C1 segment of cervical spinal cord (tissue), 14 donors: ENCODE measurements at places on chromosomes 12 and 14.

DNA sequence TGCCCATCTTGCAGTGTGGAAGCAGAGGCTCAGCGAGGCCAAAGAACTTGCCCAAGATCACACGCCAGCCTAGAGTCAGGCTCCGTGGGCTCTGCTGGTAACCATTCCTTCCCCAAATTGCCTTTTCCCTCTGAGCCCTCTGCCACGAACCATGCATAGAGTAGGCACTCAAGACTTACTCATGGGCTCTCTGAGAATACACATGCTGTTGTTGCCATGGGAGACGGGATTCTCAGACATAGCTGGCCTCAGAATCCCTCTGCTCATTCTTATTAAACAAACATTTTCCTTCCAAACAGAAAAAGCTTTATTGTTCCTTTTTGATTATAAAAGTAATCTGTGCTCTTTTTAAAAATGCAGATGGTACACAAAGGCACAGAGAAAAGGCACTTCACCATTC lies 52.5 kb upstream of the WSCD2 start:
- no peak for DNase-seq

DNA sequence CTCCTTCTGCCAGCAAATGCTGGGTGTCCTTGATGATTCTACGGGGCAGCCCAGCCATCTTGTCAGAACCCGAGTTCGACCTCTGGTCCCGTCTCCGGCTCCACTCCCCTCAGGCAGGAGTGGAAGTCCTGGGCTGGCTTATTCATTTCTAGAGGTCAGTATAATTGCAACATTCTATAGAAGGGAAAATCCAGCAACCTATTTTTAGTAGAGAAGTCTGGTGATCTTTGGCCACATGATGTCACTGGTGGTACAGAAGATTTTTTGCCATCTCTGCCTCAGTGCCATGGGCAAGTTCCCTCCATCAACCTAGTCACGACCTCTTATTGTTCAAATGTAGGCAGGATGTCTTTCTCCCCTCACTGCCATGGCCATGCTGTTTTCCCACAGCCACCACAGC lies 22.4 kb downstream of the OR10G2 start:
- no peak for DNase-seq

- DNase-seq = no peak
These were observed 3.3 kb upstream of the MYF5 start for GRCh38 chr12:80713419-80713818.

GRCh38 chr14:35931346-35931745 lies 105.2 kb downstream of the BRMS1L start:
- DNase-seq = no peak

DNA sequence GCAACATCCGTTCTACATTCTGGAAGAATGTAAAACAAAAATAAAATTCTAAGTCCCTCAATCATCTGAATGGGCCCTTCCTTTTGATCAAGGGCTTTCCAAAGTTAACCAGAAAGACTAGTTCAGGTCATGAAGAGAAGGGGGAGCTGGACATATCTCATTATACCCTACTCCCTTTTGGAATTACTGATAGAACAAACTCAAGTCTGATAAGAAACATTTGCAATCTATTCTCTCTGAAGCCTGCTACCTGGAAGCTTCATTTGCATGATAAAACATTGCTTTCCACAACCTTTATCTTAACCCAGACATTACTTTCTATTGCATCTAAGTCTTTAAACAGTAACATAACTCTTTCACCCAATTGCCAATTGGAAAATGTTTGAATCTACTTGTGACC lies 8.3 kb upstream of the ACSM4 start:
- DNase-seq = no peak

DNA sequence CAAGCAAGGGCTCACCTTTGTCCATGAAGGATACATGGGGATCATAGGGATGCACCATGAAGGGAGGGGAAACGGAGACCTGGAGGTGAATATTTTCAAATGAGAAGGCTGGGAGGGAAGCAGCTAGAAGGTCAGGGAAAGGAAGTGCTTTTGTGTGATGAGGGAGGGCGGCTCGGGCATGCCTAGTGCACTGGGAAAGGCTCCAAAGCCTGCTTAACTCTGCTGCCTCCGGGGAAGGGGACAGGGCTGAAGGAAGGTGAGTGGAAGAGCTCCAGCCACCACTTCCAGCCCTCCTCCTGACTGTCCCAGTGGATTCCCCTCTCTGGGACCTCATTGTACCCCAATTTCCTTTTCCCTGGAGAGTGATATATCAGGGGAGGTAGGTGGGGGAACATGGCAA lies 149.4 kb upstream of the PRMT8 start:
- DNase-seq = no peak

DNA sequence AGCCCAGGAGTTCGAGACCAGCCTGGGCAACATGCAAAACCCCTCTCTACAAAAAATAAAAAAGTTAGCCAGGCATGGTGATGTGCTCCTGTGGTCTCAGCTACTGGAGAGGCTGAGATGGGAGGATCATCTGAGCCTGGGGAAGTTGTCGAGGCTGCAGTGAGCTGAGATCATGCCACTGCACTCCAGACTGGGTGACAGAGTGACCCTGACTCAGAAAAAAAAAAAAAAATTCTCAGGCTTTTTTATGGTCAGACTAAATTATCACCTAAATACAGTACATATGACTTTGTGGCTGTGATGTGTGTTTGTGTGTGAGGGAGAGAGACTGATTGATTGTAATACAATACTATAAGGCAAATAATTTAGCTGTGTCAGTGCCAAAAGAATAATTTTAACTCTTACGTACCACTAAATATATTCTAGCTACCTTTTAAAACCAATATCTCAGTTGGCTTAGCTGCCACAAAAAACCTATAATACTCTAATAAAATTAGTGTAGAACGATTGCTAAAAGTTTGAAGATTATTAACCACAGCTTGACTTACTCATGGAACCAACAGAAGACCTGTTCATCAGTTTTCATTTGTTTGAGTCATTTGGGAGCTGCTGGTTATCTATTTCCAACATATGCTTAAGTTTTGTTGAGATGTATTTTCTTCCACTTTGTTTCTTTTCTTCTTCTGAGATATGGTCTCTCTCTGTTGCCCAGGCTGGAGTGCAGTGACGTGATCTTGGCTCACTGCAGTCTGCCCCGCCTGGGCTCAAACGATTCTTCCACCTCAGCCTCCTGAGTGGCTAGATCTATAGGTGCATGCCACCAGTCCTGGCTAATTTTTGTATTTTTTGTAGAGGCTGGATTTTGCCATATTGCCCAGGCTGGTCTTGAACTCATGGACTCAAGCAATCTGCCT lies 58.0 kb downstream of the DIP2B start:
- no peak for DNase-seq

GRCh38 chr12:50425589-50426258 lies 25.0 kb downstream of the LARP4 start:
- DNase-seq = no peak

- DNase-seq = no peak
These were observed 31.3 kb upstream of the SSPN start for GRCh38 chr12:26164118-26164517.

DNA sequence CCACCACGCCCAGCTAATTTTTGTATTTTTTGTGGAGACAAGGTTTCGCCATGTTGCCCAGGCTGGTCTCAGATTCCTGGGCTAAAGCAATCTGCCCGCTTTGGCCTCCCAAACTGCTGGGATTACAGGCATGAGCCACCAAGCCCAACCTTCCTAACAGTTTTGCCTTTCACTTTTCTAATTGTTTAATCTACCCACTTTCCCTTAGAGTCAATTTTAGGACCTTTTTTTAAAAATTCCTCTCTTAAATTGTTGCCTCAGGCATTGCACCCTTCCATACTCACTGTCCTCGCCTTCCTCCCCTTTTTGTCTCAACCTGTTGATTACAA lies 11.5 kb downstream of the ZFHX2 start:
- DNase-seq = no peak

DNA sequence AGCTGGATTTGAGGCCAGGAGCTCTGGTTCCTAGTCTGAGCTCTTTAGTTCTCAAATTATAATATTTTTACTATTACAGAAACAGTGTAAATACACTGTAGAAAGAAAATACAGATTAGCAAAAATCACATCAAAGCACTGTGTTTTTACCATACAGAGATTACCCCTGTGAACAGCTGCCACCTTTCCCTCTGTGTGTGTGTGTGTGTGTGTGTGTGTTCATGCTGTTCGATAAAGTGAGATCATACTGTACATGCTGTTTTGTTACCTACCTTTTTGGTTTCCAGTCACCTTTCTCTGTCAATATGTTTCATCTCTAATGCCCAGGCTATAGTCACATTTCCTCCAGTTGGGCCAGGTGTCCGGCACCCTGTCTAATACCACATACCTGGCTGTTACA lies 26.9 kb downstream of the MVK start:
- DNase-seq = no peak

GRCh38 chr14:89252887-89253532 lies 164.0 kb downstream of the FOXN3 start:
- DNase-seq = no peak

GRCh38 chr12:64611341-64612284 lies 1.3 kb downstream of the RASSF3 start:
- DNase-seq = no peak

GRCh38 chr12:121791671-121792551 lies 1.6 kb downstream of the RHOF start:
- no peak for DNase-seq

DNA sequence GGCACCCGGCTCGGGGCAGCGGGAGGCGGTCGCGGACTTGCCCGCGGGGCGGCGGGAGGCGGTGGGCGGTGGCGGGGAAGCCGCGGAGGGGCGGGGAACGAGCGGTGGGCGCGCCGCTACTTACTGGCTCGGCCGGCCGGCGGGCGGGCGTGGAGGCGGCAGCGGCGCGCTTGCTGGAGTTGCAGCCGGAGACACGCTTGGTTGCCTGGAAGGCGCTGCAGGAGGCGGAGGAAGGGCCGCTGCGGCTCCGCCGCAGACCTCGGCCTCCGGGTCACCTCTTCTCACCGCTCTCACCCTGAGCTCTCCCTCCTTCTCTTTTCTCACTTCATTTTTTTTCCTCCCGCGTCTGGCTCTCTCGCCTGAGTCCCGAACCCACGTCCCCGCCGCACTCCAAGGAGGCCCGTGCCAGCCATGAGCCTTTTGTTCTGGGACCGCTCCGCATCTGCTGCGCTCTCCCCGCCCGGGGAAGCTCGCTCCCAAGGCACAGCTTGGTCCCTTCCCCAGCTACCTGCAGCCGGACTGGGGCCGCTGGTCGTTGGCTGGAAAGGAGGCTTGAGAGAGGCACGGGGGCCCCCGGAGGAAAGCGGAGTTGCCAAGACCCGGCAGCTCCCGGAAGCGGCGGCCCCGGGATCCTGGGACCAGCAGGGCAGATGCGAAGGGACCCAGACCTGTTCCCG lies 592 bp upstream of the KCNK10 start:
- DNase-seq = no peak

DNA sequence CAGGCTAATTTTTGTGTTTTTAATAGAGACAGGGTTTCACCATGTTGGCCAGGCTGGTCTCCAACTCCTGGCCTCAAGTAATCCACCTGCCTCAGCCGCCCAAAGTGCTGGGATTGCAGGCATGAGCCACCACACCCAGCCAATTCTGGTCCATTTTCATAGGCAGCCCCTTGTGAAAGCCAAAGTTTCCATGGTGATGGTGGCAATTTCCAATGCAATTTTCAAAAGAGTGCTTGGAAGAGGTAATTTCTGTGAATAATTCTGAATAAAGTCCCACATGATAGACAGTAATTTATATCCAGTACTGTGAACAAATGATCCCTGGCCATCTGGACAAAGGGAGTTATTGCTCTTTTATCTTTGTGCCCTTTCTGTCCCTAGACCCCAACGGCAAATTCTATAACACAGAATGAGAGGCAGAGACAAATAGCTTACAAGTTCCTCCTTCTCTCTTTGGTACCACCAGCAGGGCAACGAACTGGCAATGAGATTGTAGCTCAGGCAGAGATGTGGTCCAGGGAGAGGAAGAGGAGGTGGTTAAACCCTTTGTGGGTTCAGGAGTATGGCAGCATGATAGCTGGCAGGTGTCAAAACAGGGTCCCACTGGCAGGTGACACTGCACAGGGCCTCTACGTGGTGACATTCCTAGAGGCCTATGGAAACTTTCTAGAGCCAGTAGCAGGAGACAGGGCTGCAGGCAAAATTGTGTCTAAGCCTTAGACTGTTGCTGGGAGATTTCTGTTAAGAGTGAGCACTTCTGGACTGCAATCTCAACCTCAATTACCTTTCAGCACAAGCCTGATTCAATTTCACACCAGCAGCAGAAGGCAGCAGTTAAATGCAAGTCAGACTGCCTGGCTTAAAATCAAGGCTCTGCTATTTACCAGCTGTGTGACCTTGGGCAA lies 46.5 kb downstream of the NT5DC3 start:
- no peak for DNase-seq

DNA sequence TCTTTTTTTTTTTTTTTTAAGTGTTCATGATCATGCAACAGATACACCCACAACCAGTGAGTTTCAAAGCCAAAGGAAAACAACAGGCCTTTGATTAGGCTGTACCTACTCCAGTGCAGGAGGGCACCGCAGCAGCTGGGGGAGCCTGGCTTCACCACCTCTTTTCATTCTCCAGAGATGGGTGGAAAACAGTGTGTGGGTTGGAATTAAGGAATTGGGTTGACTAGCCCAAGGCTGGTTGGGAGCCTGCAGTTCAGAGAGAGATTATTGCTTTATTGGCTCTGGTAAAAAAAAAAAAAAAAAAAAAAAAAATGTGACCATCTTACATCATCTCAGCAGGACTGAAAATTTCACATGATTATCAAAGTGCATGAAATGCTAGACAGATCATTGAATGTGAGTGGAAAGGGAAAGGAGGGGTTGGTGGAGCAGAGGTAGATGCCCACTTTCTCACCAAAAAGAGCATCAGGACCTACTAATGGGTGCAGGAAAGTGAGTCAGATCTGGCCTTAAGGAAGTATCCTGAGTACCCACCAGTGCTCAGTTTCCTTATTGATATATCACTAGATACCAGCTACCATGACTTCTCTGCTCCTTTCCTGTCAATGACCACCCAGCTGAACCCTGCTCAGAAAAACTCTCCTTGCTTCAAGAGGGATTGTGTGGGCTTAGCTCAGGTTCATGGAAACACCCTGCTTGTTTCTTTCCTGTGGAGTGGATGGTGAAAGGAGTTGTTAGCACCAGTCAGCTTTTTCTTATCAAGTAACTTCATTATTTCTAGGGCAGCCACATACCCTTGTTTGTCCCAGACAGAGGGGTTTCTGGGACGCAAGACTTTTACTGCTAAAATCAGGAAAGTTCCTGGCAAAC lies 54.8 kb upstream of the DYRK2 start:
- no peak for DNase-seq

DNA sequence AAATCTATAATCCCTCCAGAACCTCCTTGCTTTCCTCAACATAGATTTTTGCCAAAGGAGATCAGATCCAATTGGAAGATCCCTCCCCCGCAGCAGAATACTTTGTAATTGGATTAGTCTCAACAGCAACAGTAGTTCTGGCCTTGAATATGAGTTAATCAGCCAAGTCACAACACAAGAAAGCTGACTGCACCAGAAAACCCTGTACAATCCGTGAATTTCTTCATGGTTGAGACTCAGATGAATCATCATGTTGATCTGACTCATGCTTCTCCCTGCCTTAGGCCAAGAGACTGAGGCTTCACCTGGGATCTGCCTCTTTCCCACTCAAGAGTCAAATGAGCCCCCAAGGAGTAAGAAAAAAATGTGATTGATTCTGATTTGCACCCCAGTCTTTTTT lies 3.0 kb upstream of the METTL17 start:
- no peak for DNase-seq

GRCh38 chr12:24177889-24178288 lies 228.4 kb upstream of the SOX5 start:
- no peak for DNase-seq
